HAP-1 (cell line): ENCODE measurements at places on chromosomes 6 and 20.

DNA sequence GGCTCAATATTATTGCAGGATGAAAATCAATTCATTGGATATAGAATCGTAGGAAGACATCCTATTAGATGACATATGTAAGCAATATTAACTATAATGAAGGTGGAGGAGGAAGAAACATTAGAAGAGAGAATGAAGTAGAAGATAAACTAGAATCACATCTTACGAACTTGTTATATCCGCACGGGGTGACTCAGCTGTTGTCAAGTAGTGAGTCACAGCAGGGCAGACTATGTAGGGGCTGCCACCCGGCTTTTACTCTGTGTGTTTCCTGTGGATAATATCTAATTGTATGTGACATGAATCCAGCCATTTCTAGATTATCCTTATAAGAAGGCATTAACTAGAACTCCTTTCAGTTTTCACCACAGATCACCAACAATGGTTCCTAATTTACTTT lies 520.2 kb downstream of the DOK5 start:
- DNase-seq: no peak

- no peak for DNase-seq
Measured at GRCh38 chr6:141682391-141682790, 450.3 kb upstream of the GJE1 start.

DNA sequence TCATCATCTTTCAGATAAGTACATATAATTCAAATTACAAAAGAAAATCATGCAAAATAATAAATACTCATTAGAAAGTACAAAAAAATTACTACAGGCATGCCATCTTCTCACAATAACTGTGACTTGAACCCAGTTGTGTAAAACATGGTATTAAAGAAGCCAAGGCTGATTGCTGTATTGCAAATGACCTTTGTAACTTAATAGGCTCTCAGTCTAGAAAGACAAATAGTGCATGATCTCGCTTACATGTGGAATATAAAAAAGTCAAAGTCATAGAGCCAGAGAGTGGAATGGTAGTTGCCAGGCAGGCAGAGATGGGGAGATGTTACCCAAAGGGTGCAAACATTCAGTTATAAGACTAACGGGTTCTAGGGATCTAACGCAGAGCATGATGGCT lies 626.1 kb downstream of the COL12A1 start:
- DNase-seq: no peak

GRCh38 chr6:160408528-160408927 lies 60.4 kb downstream of the SLC22A3 start:
- no peak for DNase-seq

DNA sequence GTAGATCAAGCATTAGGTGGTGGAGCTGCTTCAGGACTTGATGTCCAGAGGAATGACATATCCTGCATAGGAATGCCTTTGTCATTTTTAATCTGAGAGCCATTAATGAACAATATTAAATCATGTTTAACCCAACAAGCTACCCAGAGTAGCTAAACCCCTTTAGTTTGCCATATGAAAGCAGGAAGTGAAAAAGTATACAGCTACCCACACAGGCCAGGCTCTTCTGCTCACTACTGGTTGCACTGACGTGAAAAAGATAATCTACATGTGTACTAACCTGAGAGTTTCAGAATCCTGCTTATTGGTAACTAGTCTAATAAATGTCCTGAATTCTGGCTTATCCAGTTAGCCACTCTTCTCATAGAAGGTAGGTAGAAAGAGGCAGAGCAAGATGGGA lies 19.9 kb downstream of the GLYATL3 start:
- DNase-seq: no peak

GRCh38 chr6:7314414-7314813 lies 1.4 kb upstream of the SSR1 start:
- no peak for DNase-seq

DNA sequence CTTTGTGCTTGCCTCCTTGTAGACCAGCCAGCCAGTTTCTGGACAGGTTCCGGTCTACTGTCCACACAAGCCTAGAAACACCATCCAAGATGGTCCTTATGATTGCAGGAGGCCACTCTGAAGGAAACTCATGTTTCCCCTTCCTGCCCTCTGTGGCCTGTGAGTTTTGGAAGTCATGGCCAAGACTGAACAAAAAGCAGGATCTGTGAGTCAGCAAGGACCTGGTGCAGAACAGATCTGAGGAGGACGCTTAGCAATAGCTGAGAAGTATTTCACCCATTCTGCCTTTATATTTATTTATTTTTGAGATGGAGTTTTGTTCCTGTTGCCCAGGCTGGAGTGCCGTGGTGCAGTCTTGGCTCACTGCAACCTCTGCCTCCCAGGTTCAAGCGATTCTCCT lies 134.6 kb upstream of the EEF1E1 start:
- DNase-seq: no peak

- DNase-seq: no peak
Measured at GRCh38 chr20:38973645-38974044, 11.5 kb downstream of the DHX35 start.

GRCh38 chr6:148888856-148889255 lies 142.0 kb downstream of the UST start:
- no peak for DNase-seq

DNA sequence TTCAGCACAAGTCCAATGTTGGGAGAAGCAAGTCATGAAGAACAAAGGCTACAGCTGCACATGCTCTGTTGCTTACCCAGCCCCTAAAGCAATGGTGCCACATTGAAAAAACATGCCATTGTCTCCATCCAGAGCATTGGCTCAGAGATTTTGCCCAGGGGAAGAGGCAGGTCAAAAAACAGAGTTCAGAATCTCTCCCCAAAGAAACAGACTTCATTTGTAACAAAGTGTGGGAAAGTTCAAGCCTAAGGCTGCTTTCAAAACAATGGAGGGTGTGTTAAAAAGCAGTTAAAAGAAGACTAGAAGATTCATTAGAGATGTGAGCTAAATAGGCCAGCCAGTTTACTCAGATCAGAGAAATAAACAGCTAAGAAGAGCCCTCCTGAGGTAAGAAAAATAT lies 63.6 kb downstream of the DZANK1 start:
- no peak for DNase-seq

DNA sequence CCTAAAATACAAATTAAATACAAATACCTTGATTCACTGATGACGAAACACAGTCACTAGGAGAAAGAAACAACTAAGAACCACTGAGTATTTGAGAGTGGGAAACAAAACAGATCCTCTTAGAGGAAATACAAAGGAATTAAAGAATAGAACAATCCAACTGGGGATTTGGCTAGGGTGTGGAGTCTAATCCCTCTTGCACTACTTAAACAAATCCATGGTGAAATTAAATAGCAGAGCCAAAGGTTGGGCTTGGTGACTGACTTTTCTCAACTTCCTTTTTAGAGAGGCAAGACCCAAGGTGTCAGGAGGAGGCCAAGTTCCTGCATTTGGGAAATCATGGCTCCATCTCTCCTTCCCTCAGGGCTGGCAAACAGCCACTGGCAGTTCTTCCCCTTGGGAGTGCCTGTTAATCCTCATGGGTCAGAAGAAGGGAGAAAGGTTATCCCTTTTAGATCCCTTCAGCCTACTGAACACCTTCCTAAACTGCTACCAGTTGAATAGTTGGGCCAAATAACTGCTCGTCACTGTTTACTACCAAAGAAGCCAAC lies 101.2 kb upstream of the TRAF3IP2 start:
- peak; percentile 99 for DNase-seq
